ENCODE measurements at places on chromosomes 16 and 17. TPM values are rescaled to one million over a fixed set of nuclear protein-coding genes. Genes with fewer than 3 reads are reported as not detected.
A peak's percentile ranks its signal among the peaks of the same experiment; 100 is the strongest.

GRCh38 chr16:74677868-74678267 is 11.2 kb upstream of the RFWD3 start:
- no peak overlapping the region for H3K27ac ChIP-seq
- no peak overlapping the region for H3K4me3 ChIP-seq

DNA sequence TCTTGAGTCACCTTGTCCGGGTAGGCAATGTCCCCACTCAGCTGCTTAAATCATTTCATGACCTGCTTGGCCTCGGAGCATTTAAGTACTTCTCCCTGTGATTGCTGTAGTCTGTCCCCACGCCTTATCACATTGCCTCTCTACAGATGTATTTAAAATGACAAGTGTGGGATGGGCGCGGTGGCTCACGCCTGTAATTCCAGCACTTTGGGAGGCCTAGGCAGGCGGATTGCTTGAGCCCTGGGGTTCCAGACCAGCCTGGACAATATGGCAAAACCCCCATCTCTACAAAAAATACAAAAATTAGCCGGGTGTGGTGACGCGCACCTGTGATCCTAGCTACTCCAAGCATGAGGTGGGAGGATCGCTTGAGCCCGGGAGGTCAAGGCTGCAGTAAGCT is 1.3 kb upstream of the GJC1 start:
- no peak overlapping the region for H3K27ac ChIP-seq
- H3K4me1 ChIP-seq, result no peaks in the 10 kb centered on the region
- no peak overlapping the region for H3K4me3 ChIP-seq
- no peaks in the 10 kb centered on the region for H3K27me3 ChIP-seq

- H3K27ac ChIP-seq, result no peak overlapping the region
- H3K27me3 ChIP-seq, result no peaks in the 10 kb centered on the region
- no peak for DNase-seq
- no peaks in the 10 kb centered on the region for H3K36me3 ChIP-seq
Measured at GRCh38 chr17:55822028-55822427, 71.2 kb downstream of the PCTP start.

GRCh38 chr17:78624324-78625151 is 47.3 kb upstream of the DNAH17 start:
- no peaks in the 10 kb centered on the region for H3K36me3 ChIP-seq
- no peak overlapping the region for H3K4me3 ChIP-seq
- H3K27me3 ChIP-seq, result no peaks in the 10 kb centered on the region
- no peak overlapping the region for H3K27ac ChIP-seq

The ITGAX gene
- total RNA-seq, result 2.8 TPM

DNA sequence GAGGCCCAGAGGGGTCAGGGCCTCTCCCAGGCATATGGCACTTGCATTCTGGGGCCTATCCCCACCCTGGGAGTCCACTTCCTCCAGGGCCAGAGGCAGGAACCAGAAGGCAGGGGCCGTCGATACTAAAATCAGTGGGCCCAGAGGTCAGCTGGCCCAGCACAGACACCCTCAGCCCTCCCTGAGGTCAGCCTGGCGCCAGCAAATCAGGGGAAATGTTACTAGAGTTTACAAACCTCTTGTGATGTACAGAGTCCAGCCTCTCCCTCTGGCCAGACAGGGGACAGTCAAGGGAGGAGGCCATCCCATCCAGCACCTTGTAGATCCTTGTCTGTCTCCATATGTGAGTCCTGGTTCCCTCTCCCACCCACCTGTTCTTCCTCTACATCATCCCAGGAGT is 10.8 kb downstream of the CDH5 start:
- DNase-seq, result no peak
- no peak overlapping the region for H3K27ac ChIP-seq
- H3K27me3 ChIP-seq, result no peaks in the 10 kb centered on the region
- H3K4me1 ChIP-seq, result no peaks in the 10 kb centered on the region
- no peaks in the 10 kb centered on the region for H3K36me3 ChIP-seq

The CCDC154 gene
- 7.6 TPM for total RNA-seq

DNA sequence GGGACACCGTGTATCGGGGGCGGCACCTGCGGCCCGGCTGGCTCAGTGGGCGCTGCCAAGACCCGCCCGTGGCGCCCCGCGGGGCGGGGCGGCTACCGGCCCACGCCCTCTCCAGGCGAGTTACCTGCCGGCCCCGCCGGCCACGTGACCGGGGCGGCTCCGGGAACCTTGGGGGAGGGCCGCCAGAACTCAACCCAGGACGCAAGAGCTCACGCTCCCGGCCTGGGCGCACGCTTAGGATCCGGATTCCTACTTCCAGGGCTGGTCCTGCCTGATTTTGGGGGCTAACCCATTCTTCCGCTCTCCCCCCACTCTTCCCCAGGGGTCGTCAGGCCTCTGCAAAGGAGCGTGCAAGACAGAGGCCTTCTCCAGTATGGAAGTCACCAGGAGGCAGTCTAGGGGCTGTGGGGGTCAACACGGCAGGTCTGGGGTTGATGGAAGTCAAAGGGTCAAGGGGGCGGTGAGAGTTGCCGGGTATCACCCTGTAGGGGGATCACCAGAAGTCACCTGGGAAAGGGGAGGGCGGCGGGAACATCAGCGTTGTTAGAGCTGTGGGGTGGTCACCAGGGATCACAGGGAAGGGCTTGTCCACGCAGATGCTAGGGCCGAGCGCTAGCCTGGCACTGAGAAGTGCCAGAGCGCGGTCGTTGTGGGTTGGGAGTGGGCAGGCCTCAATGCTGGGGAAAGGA is 354 bp upstream of the ESRP2 start:
- no peak overlapping the region for H3K27ac ChIP-seq
- H3K36me3 ChIP-seq, result no peaks in the 10 kb centered on the region
- H3K4me3 ChIP-seq, result peak overlapping the region; percentile 58
- no peaks in the 10 kb centered on the region for H3K27me3 ChIP-seq
- peaks cover 13% of the 10 kb centered on the region for H3K4me1 ChIP-seq
- no peak for DNase-seq

- peaks cover 3% of the 10 kb centered on the region for H3K4me1 ChIP-seq
- no peak overlapping the region for H3K27ac ChIP-seq
- H3K4me3 ChIP-seq, result no peak overlapping the region
- H3K36me3 ChIP-seq, result no peaks in the 10 kb centered on the region
Measured at GRCh38 chr16:50836121-50836621, 94.3 kb downstream of the CYLD start.

- DNase-seq, result no peak
- no peaks in the 10 kb centered on the region for H3K4me1 ChIP-seq
- no peak overlapping the region for H3K27ac ChIP-seq
- no peaks in the 10 kb centered on the region for H3K36me3 ChIP-seq
- H3K27me3 ChIP-seq, result no peaks in the 10 kb centered on the region
Measured at GRCh38 chr17:80712089-80712488, 167.5 kb downstream of the RPTOR start.

The AMZ2 gene
- total RNA-seq, result 201 TPM

GRCh38 chr17:49565948-49566491 is 9.7 kb upstream of the NXPH3 start:
- H3K27me3 ChIP-seq, result no peaks in the 10 kb centered on the region
- no peaks in the 10 kb centered on the region for H3K36me3 ChIP-seq
- peak; percentile 91 for DNase-seq
- H3K4me1 ChIP-seq, result peaks cover 30% of the 10 kb centered on the region
- no peak overlapping the region for H3K4me3 ChIP-seq

The GTF3C1 gene
- total RNA-seq, result 154 TPM

The HAP1 gene
- 5.3 TPM for total RNA-seq

The PPY gene
- total RNA-seq, result not detected

The MAF gene
- total RNA-seq, result 84.6 TPM

GRCh38 chr17:1573932-1574696 is 11.5 kb upstream of the PITPNA start:
- peak overlapping the region; percentile 75 for H3K27ac ChIP-seq
- H3K4me1 ChIP-seq, result peaks cover 30% of the 10 kb centered on the region
- H3K36me3 ChIP-seq, result no peaks in the 10 kb centered on the region
- H3K27me3 ChIP-seq, result no peaks in the 10 kb centered on the region
- H3K4me3 ChIP-seq, result no peak overlapping the region
- peak; percentile 87 for DNase-seq

DNA sequence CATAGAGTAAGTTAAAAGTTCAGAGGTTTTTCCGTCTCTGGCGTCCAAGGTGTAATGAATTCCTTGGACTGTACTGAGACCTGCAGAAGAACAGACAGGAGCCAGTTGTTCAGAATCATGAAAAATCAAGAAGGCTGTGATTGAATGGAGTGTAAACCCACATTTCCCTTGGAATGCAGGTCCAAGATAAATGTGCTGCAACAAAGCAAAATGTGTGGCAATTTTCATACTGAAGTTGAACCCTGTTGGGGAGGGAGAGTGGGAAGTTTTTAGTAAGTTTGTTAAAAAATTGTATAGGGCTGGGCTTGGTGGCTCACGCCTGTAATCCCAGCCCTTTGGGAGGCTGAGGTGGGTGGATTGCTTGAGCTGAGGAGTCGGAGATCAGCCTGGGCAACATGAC is 21.4 kb downstream of the GGNBP2 start:
- H3K4me1 ChIP-seq, result no peaks in the 10 kb centered on the region
- no peak overlapping the region for H3K27ac ChIP-seq
- no peaks in the 10 kb centered on the region for H3K36me3 ChIP-seq

The KRTAP1-1 gene
- not detected for total RNA-seq

- H3K4me1 ChIP-seq, result peaks cover 12% of the 10 kb centered on the region
- H3K27ac ChIP-seq, result peak overlapping the region; percentile 70
- peak; percentile 57 for DNase-seq
Measured at GRCh38 chr17:10777131-10777807, 26.6 kb downstream of the TMEM238L start.

GRCh38 chr16:24027466-24027865 is 191.7 kb downstream of the PRKCB start:
- no peak overlapping the region for H3K27ac ChIP-seq
- peaks cover 5% of the 10 kb centered on the region for H3K4me1 ChIP-seq
- no peak overlapping the region for H3K4me3 ChIP-seq
- H3K27me3 ChIP-seq, result no peaks in the 10 kb centered on the region
- no peaks in the 10 kb centered on the region for H3K36me3 ChIP-seq

GRCh38 chr17:69030169-69030568 is 30.6 kb downstream of the ABCA9 start:
- DNase-seq, result no peak
- H3K27ac ChIP-seq, result no peak overlapping the region
- H3K4me3 ChIP-seq, result no peak overlapping the region
- no peaks in the 10 kb centered on the region for H3K4me1 ChIP-seq
- no peaks in the 10 kb centered on the region for H3K36me3 ChIP-seq

DNA sequence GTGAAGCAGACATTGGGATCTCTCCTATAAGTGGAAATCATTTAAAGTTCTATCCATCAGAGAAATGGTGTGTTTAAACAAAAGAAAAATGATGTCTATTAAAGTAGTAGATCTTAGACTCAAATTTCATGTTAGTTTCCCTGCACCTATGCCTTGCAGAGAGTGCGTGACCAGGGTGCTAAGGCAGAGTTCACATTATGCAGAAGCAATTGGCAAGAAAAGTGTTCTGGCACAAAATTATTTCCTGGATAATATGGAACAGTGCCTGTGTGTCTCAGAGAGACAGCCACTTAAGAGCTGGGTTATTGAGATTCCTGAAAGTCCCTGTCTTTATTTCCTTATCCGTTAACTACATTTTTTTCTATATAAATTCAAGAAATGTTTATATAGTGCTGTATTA is 457.0 kb downstream of the CDH8 start:
- no peaks in the 10 kb centered on the region for H3K27me3 ChIP-seq
- H3K4me3 ChIP-seq, result no peak overlapping the region
- H3K27ac ChIP-seq, result no peak overlapping the region

All from testis (tissue), 5 donors.